ENCODE measurements at places on chromosomes 3 and 15.

DNA sequence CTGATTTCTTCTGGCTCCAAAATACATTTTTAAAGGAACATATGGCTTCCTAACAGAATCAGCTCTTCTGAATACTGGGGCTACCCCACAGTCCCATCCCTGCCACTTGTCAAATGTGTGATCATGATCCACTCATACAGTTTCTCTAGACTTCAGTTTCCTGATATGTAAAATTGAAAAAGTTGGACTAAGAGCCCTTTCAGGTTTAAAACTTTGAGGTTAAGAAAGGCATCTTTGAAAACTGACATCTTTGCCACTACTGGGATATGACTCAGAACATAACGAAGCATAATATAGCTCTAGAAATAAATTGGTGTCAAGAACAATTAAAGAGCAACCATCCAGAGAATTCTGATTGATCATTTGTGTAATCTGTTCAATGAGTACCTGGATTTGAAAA lies 248.3 kb downstream of the IL5RA start:
- DNase-seq, result no peak

GRCh38 chr3:140545756-140546155 lies 132.1 kb upstream of the TRIM42 start:
- DNase-seq, result no peak

- no peak for DNase-seq
These were observed 124.8 kb upstream of the NEO1 start for GRCh38 chr15:72927451-72927850.

DNA sequence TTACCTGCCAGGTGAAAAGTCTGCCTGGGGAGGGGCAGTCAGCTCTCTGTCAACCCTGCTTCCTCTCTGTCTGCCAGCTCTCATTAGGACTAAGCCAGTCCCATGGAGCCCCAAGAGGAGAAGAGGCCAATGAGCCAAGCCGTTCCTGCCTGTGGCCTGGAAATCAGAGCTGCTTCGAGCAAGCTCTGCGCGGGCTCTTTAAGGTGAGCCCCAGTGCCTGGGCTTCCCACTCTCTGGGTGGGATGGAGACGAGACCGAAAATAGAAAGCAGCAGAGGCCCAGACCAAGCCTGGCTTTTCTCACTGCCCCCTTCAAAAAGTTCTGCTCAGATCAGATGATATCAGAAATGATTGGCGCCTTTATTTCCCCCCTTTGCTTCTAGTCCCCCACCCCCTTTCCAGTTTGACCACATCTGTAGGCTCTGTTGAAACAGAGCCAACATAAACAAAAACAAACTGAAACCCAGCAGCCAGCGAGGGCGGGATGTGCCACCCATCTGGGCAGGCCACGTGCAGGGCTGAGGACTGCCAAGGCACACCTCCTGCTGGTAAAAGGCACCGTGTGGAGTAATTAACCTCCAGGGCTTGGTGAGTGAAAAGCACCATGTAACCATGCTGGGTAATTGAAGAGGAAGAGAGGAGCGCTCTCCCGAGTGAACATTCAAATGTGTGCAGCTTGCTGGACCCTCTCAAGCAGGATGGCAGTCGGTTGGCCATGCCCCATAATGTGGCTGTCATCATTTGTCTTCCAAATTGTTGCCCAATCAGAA lies 471.0 kb upstream of the PROK2 start:
- DNase-seq, result no peak

GRCh38 chr3:184485906-184486305 lies 75.7 kb upstream of the EPHB3 start:
- DNase-seq, result no peak

DNA sequence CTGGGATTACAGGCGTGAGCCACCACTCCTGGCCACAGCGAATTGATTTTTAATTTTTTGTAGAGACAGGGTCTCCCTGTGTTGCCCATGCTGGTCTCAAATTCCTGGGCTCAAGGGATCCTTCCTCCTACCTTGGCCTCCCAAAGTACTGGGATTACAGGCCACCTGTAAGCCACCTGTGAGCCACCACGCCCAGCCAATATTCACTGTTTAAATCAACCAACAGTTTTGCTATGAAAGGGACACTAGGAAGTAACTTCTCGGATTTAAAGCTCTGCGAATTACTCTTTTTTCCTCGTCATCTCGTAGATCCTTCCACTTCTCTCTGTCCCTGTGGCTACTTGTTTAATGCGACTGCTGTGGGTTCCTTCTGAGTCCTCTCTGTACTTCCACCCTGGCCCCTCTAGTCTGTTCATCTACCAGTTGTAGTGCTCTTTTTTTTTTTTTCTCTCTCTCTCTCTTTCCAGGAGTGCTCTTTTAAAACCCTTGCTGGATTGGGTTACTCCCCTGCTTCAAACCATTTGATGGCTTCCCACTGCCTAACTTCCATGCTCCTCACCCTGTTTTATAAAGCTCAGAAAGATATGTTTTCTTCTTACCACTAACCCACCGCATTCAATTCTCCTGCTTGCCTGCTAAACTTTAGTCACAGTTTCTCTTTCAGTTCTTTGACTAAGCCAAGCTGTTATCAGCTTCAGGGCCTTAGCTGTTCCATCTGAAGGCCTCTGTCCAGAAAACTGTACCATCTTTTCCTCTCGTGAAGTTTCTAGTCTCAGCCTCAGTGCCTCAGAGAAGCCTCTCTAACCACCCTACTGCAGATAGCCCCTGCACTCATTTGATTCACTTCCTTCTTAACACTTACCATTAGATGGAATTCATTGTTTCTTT lies 12.4 kb downstream of the RTF1 start:
- no peak for DNase-seq

DNA sequence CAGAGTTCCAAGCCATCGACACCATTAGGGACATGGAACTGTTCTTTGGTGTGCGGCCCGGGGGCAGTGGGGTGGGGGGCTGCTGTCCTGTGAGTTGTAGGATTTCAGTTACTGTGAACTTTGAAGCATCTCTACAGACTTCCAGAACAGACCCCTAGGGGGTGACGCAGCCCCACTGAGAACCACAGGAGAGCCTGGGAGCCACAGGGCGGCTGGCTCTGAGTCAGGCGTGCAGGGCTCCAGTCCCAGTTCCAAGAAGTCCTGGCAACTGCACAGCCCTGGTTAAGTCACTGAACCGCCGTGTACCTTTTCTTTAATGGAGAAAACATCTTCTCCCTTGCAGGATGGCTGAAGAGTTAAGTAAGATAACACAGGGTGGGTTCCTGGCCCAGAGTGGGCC lies 23.5 kb upstream of the LRTM1 start:
- no peak for DNase-seq

GRCh38 chr3:901953-902778 lies 190.7 kb upstream of the CNTN6 start:
- DNase-seq, result no peak

- no peak for DNase-seq
These were observed 300.6 kb upstream of the KCNH8 start for GRCh38 chr3:18847583-18848197.

DNA sequence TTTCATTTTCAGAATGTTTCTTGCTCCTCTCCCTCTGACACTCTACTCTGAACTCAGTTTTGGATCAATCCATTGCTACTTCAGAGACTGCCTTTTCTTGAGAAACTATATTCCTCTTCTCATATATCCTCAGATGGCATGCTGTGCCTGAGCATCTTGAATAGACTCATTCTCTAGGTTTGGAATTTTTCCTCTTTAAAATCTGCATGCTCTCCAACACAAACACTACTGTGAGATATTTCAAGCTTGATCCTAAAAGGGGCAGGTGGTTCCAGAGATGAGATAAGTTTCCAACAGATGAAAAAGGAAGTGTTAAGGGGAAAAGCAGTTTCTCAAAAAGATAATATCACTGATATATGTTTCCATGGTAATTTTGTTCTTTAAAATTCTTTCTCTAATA lies 742.2 kb upstream of the EPHA6 start:
- no peak for DNase-seq

- no peak for DNase-seq
These were observed 4.7 kb upstream of the TBC1D2B start for GRCh38 chr15:78082106-78082742.

- no peak for DNase-seq
These were observed 92.8 kb downstream of the GOLIM4 start for GRCh38 chr3:168002786-168003368.

GRCh38 chr3:37330466-37330865 lies 156.1 kb upstream of the LRRFIP2 start:
- DNase-seq, result no peak

GRCh38 chr3:193872265-193872753 lies 263.6 kb upstream of the HES1 start:
- no peak for DNase-seq

- DNase-seq, result no peak
These were observed 103.4 kb upstream of the KLHL25 start for GRCh38 chr15:85897895-85898717.

GRCh38 chr15:96494505-96494904 lies 164.0 kb downstream of the NR2F2 start:
- DNase-seq, result no peak

DNA sequence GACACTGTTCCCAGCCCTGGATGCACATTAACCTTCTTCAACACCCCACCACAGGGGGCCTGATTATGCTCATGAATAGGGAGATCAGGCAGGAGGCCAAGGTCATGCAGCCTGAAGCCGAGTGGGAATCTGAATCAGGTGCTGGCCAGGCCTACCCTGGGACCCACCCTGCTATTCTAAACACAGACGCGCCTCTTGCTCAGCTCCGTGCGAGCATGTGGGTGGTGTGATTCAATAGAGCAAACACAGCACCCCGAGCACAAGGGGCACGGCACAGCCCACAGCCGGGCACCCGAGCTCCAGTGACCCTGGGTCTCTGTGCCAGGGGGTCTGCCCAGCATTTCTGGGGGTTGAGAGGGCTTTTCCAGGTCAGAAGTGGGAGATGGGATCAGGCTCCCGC lies 24.6 kb upstream of the GRIP2 start:
- DNase-seq, result no peak

DNA sequence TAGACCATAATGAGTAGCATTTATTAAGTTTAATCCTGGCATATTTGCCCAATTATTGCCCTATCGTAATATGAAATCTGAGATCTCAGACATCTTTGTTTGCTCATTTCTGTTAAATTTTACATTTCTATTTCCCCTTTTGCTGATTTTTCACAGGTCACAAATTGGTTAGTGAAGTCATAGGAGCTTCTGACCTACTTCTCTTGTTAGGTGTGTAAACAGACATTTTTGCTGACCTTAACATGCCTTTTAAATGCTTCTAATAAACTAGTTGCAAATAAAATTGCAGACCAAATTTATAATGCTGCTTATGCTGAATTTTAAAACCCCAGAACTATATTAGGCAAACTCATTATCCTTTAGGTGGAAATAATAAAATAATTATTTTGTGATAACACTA lies 24.6 kb downstream of the OPA1 start:
- DNase-seq, result no peak

- DNase-seq, result no peak
These were observed 1.8 kb upstream of the SH2D7 start for GRCh38 chr15:78090422-78091063.

GRCh38 chr3:160003520-160004128 lies 15.0 kb downstream of the IL12A start:
- no peak for DNase-seq

DNA sequence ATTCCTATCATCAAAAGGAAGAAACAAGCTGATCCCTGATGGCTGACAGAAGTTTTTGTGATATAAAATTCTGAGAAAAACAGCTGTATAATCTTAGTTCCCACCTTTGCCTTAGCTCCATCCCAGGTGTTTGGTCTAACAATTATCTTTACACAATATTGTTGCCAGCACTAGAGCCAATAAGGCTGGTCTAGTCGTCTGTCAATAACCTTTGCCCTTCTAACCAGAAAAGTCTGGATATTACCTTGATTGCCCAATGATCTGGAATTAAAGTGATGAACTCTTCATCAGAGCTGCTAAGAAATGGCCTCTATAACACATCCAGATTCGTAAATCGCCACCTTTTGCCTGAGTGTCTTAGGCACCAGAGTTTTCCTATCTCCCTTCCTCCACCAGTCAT lies 98.4 kb downstream of the FMN1 start:
- DNase-seq, result no peak

- DNase-seq, result no peak
These were observed 416.7 kb upstream of the SEMA6D start for GRCh38 chr15:47300596-47300995.

DNA sequence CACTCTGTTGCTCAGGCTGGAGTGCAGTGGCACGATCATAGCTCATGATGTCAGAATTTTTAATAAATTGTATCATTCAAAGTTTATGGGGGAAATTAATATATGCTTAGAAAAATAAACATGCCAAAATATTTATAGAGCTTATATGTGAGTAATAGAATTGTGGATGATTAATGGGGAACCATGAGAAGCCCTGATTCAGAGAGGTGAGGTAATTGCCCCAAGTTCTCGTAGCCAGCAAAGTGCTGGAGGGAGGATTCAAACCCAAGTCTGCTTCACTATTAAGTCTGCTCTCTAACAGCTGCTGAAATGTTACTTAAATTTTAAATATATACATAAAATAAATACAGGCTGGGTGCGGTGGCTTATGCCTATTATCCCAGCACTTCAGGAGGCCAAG lies 26.2 kb upstream of the IGF2BP2 start:
- DNase-seq, result no peak

GRCh38 chr15:92124657-92125010 lies 269.0 kb upstream of the ST8SIA2 start:
- DNase-seq, result no peak

- no peak for DNase-seq
These were observed 84.4 kb downstream of the SEMA5B start for GRCh38 chr3:122942937-122943827.

Measured in activated CD8-positive, alpha-beta memory T cell treated with anti-CD3 and anti-CD28 coated beads for 48 hours (primary cell).